ENCODE measurements at places on chromosomes 12 and 14.

GRCh38 chr12:3101309-3102024 is 24.3 kb downstream of the TSPAN9 start:
- no peak for DNase-seq

GRCh38 chr12:1744932-1745331 is 54.1 kb downstream of the ADIPOR2 start:
- DNase-seq: no peak

- DNase-seq: no peak
Measured at GRCh38 chr14:47278233-47278842, 397.1 kb downstream of the MDGA2 start.

- no peak for DNase-seq
Measured at GRCh38 chr14:51743588-51744000, 91.9 kb downstream of the FRMD6 start.
